ENCODE measurements at places on chromosomes 2 and 18. TPM values are rescaled to one million over a fixed set of nuclear protein-coding genes. Genes with fewer than 3 reads are reported as not detected.

Gene CAMKMT
- total RNA-seq = 3.8 TPM

Gene INPP1
- total RNA-seq = 37.2 TPM

Gene ANKRD53
- total RNA-seq = 0.73 TPM

Gene FAM237A
- not detected for total RNA-seq

Gene ERFE
- 1.3 TPM for total RNA-seq

Gene RNF152
- total RNA-seq = 5.9 TPM

Gene LAMA1
- total RNA-seq = 0.25 TPM

Gene HOXD9
- total RNA-seq = 13.6 TPM

Gene GCG
- not detected for total RNA-seq

Gene GREB1L
- 3.1 TPM for total RNA-seq

Gene RNF125
- 3.5 TPM for total RNA-seq

Gene ACTG2
- total RNA-seq = 0.25 TPM

Gene PCGF1
- 6.2 TPM for total RNA-seq

Gene RAD51AP2
- not detected for total RNA-seq

Gene MARCO
- total RNA-seq = not detected

Gene CARF
- total RNA-seq = 1.3 TPM

Gene REV1
- total RNA-seq = 17.1 TPM

Gene ALLC
- total RNA-seq = not detected

All from mammary microvascular endothelial cell (primary cell).